ENCODE measurements at places on chromosomes 6 and 20.

GRCh38 chr6:123965894-123966293 is 162.2 kb downstream of the NKAIN2 start:
- DNase-seq = peak; percentile 53

DNA sequence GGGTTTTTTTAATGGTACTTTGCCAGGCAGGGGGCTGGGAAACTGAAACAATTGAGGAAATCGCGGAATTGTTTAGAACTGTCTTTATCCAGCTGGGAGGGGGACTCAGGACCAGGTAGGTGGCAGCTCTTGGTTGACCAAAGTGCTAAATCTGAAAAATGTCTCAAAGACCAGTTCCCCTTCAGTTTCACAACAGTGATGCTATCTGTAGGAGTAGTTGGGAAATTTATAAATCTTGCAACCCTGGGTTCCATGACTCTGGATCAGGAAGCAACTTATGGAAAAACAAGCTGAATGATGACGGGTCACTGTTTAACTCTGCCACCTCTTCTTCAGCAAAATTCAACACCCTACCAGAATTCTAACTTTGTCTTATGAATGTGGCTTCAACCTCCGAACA is 99.7 kb downstream of the FAM50B start:
- DNase-seq = no peak

GRCh38 chr6:149566410-149567193 is 427 bp downstream of the GINM1 start:
- peak; percentile 67 for DNase-seq

- no peak for DNase-seq
Observed at GRCh38 chr6:11770546-11771466, 7.8 kb downstream of the ADTRP start.

- DNase-seq = no peak
Observed at GRCh38 chr6:13250703-13251102, 77.6 kb downstream of the TBC1D7 start.

DNA sequence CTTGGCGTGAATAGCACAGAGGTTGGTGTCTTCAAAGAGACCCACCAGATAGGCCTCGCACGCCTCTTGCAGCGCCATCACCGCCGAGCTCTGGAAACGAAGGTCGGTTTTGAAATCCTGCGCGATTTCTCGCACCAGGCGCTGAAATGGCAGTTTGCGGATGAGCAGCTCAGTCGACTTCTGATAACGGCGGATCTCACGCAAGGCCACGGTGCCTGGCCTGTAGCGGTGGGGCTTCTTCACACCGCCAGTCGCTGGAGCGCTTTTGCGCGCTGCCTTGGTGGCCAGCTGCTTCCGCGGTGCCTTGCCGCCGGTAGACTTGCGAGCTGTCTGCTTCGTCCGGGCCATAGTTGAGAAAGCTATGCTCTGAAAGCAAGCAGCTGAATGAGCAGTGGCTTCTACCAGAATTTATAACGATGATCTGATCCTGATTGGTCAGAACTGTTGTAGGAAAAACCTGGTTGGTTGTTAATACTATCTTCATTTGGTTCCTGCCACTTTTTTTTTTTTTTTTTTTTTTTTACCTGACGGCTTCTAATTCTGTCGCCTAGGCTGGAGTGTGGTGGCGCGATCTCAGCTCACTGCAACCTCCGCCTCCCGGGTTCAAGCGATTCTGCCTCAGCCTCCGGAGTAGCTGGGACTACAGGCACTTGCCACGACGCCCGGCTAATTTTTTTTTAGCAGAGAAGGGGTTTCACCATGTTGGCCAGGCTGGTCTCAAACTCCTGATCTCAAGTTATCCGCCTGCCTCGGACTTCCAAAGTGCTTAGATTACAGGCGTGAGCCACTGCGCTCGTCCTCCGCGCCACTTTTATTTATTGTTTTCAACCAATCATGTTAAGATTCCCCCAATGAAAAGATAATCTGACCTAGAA is 21.5 kb downstream of the OR2B2 start:
- peak; percentile 55 for DNase-seq

- no peak for DNase-seq
Observed at GRCh38 chr20:23047738-23048214, 1.7 kb downstream of the THBD start.

DNA sequence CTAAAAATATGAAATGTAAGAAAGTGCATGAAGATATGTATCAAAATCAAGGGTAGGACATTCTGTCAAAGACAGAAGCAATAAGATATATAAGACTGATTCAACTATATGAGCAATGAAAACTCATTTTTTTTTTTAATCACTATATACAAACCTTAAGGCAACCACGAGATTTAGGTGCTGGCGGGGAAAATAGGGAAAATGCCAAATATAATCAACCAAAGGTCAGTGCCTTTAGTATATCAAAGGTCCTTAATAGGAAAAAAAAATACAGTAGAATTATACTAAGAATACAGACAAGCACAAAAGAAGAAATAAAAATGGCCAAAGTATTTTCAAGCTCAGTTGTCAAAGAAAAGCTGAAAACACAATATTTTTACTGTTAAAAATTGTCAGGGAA is 24.1 kb downstream of the SUPT3H start:
- no peak for DNase-seq

DNA sequence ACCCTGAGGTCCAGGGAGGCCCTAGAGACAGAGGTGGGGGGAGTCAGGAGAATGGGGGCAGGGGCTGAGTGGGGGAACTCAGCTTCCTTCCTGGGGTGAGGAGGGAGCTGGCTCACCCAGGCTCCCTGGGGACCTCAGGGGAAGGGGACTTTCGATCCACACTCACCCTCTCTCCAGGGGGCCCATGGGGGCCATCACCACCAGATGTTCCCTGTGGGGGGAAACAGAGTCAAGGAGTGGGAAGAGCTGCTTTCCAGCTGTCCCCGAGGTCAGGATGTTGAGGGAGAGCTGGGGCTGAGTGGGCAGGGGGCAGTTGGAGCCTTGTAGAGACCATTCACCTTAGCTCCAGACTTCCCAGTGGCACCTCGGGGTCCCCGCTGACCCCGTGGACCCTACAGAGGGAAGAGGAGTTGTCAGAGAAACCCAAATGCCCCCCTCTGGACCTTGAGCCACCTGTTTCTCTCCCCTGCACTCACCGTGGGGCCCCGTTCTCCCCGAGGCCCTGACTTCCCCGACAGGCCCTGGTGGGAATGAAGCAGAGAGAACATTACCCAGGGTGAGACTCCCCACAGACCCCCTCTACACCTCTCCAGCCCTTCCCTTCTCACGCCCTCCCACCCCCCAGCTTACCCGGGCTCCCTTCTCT is 18.6 kb downstream of the COL11A2 start:
- DNase-seq = no peak

GRCh38 chr6:117595099-117595923 is 7.0 kb downstream of the GOPC start:
- no peak for DNase-seq

GRCh38 chr6:144338951-144339700 is 54.0 kb downstream of the UTRN start:
- DNase-seq = no peak

- no peak for DNase-seq
Observed at GRCh38 chr6:139398658-139399057, 24.2 kb upstream of the CITED2 start.

- no peak for DNase-seq
Observed at GRCh38 chr6:30167101-30167500, 3.8 kb downstream of the TRIM15 start.

DNA sequence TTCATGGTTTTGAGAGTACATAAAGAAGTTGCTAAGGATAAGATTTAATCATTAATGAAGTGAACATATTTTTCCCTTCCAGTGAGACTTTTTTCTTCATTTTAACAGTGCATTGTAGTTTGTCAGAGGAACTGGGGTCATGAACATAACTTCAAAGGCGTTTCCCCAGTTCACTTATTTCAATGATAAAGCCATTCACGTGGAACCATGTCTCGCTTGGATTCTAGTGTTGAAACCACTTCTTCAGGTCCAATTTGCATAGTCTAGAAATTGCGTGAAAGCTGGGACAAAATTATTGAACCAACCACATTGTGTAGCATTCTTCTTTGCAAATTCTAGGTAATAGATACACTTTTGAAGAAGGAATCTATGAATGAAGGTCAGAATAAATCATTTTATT is 197.0 kb downstream of the CLIC5 start:
- DNase-seq = no peak
